Kidney glomerular epithelial cell (primary cell): ENCODE measurements at places on chromosomes 2 and 18.
A peak's percentile ranks its signal among the peaks of the same experiment; 100 is the strongest.

- DNase-seq = peak; percentile 72
Measured at GRCh38 chr2:20930928-20931327, 108.0 kb upstream of the LDAH start.

DNA sequence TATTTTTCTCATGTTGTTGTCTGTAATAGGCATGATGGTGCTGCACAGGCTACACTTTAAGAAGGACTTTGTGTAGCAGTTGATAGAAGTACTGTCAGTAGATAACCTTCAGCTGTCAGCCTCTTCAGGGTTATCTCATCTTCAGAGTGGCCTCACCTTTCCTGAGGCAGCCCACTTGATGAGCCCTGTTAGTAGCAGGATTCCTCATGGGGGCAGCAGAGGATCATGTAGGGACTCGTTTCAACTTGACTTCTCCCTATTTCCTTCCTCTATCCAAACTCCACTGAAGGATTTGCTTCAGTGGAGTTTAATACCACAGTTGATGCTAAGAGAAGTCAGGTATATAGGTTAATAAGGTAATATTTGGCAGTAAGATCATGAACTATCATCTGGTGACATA is 530.3 kb upstream of the FSIP2 start:
- peak; percentile 13 for DNase-seq

DNA sequence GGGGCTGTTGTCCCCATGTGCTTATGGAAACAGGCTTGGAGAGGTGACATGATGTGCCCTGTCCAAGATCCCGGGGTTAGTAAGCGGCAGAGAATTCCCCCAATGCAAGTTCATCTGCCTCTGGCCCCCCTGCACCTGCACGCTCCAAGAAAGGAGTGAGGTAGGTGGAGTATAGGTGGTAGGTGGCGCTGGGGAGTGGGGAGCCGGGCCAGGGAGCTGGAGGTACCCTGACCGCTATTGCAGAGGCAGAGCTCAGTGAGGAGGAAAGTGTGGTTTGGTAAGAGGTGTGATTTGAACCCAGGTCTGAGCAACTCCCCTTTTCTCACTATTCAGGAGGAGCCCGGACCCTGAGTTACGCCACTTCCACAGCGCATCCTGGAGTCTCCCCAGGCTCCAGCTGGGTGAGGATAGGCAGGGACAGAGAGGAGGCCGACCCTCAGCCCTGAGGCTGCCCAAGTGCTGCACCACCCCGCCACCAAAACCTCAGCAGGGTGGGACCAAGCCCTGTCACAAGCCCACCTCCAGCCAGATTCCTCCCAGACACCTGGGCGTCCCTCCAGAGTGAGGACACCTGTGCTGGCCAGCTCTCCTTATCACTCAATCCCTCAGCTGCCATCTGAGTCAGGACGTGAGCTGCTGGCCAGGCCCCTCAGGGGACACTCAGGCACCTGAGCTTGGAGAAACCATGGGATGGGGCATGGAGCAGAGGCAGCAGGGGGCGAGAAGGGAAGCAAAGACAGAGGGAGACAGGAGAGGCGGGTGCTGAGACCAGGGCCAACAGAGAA is 5.6 kb downstream of the HAAO start:
- no peak for DNase-seq

DNA sequence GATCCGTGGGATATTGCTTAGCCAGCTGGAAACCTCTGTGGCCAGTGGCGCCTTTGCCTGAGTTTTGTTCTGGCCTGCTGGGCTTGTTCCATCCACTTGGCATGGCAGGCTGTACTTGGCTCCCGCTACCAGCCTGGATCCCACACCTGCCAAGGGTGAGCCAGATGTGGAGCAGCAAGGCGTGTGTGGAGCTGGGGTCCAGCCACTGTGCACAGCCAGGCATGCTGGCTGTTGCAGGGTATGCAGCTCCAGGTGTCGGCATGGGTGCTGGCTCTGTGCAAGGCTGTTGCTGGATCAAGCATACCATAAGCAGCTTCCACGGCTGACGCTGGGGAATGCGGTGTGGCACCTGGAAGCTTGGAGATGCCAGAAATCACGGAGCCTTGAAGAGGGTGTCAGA is 34.5 kb downstream of the PTPN4 start:
- no peak for DNase-seq

GRCh38 chr2:225091336-225091735 is 49.1 kb upstream of the DOCK10 start:
- peak; percentile 81 for DNase-seq

DNA sequence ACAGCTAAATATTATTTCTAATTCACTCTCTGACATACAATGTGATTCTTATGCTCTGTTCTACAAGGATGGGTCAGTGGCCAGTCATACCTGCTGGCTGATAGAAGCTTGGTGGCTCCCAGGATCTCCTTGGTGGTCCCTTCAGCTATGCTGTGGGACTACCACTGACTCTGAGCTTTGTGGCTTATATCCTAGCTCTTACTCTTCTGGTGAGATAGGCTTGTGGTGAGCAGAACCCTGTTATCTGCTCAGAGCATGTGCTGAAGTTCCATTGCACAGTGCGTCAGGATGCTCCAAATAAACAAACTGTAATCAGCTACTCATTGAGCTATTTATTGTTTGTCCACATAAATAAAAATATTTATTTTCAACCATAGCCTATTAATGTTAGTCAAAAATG is 51.7 kb downstream of the MFSD6 start:
- DNase-seq = no peak

- DNase-seq = no peak
Measured at GRCh38 chr2:206804326-206804725, 38.9 kb downstream of the FASTKD2 start.

- peak; percentile 70 for DNase-seq
Measured at GRCh38 chr2:235779444-235779896, 285.6 kb downstream of the AGAP1 start.

- DNase-seq = no peak
Measured at GRCh38 chr2:240916571-240917008, 10.5 kb downstream of the CROCC2 start.

DNA sequence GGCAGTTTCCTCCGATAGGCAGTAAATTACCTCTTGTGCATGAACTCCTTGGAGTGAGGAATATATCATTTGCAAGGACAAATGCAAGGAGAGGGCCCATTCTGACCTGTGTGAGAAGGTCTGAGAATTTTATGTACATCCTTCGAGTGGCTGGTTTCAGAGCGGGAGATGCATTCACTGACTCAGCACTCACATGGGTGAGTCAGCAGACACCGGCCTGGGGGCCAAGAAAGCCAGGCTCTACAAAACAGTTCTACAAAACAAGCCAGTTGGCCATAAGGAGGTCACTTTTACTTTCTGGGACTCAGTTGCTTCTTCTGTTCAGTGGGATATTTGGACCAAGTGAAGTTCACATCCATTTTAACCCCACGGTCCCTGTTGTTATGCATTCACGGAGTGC is 35.3 kb downstream of the CYP26B1 start:
- no peak for DNase-seq

GRCh38 chr2:20229322-20230113 is 4.6 kb upstream of the SDC1 start:
- DNase-seq = no peak

- DNase-seq = no peak
Measured at GRCh38 chr2:229610872-229611271, 103.5 kb downstream of the DNER start.

- DNase-seq = no peak
Measured at GRCh38 chr18:75214766-75215510, 4.3 kb downstream of the TSHZ1 start.

DNA sequence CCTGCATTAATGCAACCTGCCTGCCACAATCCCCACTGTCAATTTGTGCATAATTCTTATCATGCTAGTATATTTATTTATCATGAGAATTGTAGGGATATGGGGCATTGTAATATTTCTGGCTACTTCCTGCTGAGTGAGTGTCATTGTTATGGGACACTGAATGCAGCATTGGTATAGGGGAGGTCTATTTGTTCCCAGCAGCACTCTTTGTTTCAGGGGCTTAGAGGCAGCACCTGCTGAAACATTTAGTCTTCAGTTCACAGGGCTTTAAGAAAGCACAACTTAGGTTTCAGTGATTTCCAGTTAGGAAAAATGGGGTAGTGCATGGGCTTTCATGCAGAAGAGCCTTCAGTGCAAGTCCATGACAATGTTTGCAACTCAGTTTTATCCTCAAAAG is 23.6 kb downstream of the SULT1C3 start:
- DNase-seq = no peak

- DNase-seq = peak; percentile 33
Measured at GRCh38 chr2:17540093-17540812, at the start of gene VSNL1. VSNL1 (plus strand) TSS chr2:17540696; CDS start chr2:17592075, 51,379 bp downstream.

DNA sequence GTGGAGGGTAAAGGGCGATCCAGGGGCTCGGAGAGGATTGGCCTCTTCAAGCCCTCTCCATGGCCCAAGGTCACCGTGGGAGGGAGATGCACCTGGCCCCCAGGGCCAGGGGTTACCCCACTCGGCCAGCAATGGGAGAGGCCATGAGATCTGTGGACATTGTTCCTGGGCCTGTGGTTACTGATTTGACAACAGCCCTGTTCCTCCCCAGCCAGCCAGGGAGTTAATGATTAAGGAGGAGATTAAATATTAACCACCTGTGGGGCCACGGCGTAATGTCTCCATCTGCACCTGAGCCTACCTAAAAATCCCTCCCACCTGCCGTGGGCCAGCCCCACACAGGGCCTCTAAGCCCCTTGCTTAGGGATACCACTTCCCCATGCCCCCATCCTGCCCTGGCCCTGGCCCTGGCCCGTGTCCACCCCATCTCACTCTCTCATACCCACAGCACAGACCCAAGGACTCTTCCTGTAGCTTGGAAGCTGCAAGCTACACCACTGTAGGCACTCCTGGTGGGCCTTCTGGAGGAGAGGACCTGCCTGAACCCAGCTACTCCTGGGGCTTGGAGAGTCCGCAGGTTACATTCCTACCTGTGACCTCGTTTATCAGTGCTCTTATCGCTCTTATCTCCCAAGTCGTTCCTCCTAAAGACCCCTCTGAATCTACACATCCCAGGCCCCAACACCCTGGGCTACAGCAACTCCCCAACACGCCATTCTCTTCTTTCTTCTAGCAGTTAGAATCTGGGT is 32.1 kb downstream of the ZFP36L2 start:
- DNase-seq = peak; percentile 57

- peak; percentile 48 for DNase-seq
Measured at GRCh38 chr18:57214976-57215375, 68.1 kb downstream of the BOD1L2 start.

- no peak for DNase-seq
Measured at GRCh38 chr2:187799601-187800000, 245.4 kb upstream of the TFPI start.

DNA sequence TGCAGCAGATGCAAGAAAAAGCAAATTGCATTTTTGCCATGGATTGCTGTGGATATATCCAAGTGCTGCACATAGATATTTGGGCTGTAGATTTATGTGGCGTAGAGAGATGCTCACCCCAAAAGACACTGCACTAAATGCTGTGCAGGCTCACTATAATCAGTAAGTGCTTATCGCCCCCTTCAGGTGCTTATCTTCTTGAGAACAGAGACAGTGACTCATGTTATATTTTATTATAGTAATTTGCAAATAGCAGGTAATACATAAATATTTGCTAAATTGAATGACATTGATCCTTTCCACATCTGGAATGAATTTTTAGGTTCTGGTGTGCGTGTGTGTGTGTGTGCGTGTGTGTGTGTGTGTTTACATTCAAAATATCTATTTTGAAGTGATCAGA is 36.8 kb upstream of the PLEKHM3 start:
- no peak for DNase-seq

DNA sequence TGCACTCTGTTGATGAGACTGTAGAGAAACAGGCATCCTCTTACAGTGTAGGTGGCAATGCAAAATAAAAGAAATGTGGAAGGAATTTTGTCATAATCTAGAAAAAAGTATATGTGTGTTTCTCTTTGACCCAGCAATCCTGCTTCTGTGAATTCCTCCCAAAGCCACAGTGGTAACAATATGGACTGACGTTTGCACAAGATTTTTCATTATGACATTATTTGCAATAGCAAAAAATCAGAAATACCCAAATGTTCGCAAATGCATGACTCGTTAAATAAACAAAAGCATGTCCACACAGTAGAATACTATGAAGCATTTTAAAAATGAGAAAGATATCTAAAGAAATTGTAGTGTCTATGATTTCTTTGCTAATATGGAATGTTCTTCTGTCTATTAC is 255.2 kb upstream of the NRP2 start:
- no peak for DNase-seq

- DNase-seq = peak; percentile 59
Measured at GRCh38 chr18:54222922-54223567, 1.4 kb downstream of the MBD2 start.

GRCh38 chr18:72830109-72830508 is 37.7 kb downstream of the NETO1 start:
- peak; percentile 2 for DNase-seq

GRCh38 chr2:219766658-219767057 is 139.2 kb downstream of the SLC4A3 start:
- DNase-seq = no peak
